CD4-positive, alpha-beta T cell (primary cell): ENCODE measurements at places on chromosomes 3 and 15.

DNA sequence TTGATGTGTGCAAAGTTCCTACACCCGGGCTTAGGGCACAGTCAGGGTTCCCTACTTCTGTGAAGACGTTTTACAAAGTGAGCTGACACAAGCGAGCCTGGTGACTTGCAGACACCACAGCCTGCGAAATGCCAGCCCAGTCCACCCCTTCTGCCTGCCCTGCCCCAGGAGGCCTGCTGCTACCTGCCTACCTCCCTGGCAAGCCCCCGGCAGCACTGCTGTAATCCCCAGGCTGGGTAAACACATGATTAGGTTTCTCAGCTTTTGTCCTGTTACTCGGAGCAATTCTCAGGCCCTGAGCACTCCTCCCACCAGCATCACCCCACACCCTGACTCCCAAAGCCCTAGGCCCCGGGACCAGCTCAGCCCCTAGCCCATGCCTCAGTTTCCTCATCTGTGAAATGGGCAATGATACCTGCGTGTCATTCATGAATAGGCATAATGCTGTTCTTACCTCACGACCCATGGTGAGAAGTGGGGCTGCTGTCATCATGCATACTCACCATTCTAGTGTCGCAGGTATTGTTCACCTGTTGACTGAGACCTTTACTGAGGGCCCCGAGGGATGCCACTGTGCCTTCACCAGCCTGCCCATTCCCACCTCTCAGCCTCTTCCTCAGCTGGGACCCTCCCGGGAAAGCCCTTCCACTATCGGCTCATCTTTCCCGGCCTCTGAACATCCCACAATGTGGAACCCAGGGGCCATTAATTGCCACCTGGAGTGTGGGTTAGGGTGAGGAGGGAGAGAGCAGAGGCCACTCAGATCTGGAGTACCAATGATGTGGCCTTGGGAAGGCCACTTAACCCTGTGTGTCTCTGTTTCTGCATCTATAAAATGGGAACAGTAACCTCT is 31.5 kb upstream of the SLC6A6 start:
- DNase-seq = no peak

- no peak for DNase-seq
Measured at GRCh38 chr3:150005243-150006112, 34.8 kb upstream of the PFN2 start.

GRCh38 chr3:156685752-156686151 is 11.4 kb downstream of the TIPARP start:
- DNase-seq = no peak

DNA sequence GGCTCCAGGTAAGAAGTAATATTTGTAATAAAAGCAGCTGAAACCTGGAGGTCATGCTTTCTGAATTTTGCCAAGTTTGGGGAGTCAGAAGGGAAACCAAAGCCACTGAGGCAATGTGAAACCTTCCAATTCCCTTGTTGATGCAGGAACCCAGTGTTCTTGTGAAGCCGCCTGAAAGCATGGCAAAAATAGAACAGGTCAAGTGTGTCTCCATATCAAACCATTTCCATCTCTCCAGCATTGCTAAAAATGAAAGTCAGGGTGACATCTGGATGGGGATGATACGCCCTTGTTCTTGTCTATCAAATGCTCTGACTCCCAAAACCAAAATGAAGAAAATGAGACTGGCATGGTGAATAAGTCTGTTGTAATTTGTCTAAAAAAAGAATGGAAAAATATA is 362.5 kb downstream of the VPS13C start:
- no peak for DNase-seq

DNA sequence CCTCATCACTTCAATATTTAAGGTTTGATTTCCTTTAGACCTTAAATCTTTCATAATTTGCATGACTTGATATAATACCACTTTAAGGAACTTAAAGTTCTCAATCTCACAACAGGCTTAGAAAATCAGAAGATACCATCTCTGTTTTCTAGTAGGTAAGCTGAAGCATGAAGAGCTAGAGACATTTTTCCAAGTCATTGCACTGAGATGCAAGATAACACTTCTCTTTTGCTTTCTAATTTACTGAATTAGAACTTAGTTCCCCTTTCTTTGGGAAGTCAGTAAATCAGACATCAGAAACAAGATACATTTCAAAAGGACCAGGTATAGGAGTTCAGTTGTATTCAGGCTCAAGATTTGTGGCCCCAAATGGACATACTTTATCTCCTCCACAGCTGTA is 79.7 kb downstream of the DZIP3 start:
- DNase-seq = no peak
